NCI-H2227 treated with DMSO at 0.1 percent for 48 hours (cell line): ENCODE measurements at places on chromosomes 16 and 17.

DNA sequence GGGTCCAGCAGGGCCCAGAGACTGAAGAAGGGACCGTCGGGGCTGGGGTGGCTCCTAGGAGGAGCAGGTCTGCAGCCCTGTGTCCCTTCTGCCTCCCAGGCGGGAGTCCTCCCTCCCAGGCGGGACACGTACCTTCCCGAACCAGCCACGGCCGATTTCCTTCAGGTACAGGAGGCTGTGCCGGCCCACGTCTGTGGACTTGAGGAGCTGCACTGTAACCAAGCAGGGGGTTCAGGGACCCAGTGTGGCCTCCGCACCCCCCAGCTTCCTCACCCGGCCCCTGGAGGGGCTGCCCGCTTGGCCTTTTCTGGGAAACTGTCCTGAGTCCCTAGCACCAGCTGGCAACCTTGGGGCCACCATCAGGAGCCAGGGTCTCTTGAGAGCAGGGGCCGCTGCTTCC lies 37.0 kb upstream of the PVALEF start:
- DNase-seq = no peak

DNA sequence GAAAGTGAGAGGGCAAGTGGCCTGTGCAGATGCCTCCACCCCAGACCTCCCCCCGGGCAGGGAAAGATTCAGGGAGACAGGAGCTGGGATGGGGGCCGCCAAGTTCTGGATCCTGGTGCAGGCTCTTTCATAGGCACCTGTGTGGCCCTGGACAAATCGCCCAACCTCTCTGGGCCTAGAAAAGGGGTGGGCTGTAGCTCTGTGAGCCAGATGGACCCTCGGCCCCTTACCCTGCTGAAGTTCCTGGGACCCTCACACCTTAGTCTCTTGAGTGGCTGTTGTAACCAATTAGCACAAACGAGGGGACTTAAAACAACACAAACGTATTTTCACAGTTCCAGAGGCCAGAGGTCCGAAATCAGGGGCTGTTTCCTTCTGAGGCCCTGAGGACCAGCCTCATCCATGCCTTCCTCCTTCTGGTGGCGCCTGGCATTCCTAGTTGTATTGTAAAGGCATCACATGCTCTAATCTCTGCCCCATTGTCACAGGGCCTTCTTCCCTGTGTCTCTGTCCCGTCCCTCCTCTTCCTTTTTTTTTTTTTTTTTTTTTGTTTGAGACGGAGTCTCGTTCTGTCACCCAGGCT lies 352.6 kb downstream of the SEC14L1 start:
- DNase-seq = no peak

DNA sequence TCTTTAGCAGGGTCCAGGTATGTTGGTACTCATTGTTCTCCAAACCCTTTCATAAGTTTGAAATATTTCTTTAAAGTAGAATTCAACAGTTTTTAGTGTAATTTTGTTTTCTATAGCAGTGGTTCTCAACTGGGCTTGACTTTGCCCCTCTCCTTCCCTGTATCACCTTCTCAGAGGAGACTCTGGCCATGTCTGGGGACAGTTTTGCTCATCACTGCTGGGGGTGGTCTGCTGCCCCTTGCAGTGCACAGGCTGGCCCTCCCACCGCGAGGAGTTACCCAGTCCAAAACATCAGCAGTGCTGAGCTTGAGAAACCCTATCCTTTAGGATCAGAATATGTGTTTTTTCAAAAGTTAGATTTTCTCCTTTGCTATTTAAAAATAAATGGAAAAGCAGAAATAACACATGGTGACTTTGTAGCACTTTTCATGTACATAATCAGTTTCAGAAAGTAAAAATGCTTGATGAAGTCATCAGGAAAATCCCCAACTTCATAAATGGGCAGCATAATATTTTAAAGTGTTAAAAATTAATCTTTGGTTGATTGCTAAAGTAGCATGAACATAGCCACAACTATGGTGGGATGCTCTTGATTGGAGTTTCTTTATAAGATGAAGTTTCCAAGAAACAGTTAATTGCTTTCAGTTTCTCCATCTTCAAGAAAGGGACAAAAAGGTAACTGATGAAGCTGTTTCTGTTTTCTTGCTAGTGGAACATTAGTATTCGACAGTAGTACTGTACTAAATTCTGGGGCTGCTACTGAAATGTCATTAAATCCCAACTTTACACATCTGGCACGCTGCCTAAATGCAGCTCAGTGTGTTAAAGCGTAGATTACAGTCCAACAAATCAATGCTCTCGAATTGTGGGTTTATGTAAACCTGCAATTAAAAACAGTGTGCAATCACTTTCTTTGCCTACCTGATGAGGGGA lies 70.3 kb downstream of the NETO2 start:
- no peak for DNase-seq

DNA sequence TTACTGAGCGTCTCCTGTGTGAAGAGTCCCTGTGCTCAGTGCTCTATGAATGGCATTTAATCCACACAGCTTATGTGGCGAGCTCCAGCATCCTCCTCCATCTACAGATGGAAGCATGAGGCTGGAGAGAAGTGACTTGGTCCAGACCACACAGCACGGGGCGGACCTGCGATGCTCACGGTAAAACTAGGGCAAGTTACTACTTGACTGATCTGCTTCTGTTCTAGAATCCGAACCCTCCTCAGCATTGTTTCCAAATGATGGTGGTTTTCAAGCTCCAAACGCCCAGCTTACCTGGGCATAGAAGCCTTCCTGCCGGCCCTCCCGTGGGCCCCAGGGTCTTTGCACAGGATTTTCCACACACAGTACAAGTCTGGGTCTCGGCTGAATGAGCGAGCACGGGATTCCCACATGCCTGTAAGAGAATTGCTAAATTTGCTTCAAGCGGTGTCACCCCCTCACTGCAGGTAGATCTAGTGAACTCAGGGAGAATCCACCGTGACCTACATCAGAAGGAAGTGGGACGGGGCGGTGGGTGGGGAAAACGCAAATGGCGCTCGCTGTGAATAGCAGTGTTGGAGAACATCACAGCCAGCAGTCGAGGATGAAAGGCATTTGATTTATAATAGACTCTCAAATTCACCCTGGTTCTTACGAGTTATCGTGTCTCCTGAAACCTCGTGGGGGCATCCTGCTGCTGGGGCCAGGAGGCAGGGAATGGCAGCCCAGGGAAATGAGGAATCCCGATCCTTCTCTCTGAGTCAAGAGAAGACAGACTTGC lies 101.1 kb downstream of the CMIP start:
- DNase-seq = no peak

GRCh38 chr17:62321451-62321850 lies 58.9 kb upstream of the EFCAB3 start:
- DNase-seq = no peak

DNA sequence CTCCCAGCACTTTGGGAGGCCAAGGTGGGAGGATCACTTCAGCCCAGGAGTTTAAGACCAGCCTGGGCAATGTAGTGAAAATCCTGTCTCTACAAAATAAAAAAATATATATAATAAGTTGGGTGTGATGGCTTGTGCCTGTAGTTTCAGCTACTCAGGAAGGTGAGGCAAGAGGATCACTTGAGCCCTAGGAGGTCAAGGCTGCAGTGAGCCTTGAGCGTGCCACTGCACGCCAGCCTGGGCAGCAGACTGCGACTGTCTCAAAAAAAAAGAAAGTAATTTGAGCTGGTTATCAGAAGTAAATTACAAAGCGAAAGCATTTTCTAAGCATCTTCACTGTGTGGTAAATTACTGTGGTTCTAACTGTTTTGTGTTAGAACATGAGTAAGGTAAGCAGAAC lies 66.2 kb downstream of the NQO1 start:
- DNase-seq = no peak

- DNase-seq = no peak
These were observed 51.6 kb downstream of the DNAH17 start for GRCh38 chr17:78525511-78526160.

GRCh38 chr17:83181991-83182619 lies 102.7 kb downstream of the METRNL start:
- no peak for DNase-seq

- no peak for DNase-seq
These were observed 42.0 kb downstream of the COTL1 start for GRCh38 chr16:84575914-84576313.

GRCh38 chr17:4899341-4900230 lies at the start of gene C17orf107:
Gene C17orf107 (plus strand): TSS chr17:4899536. CDS start chr17:4899763, 227 bp downstream.
- no peak for DNase-seq

DNA sequence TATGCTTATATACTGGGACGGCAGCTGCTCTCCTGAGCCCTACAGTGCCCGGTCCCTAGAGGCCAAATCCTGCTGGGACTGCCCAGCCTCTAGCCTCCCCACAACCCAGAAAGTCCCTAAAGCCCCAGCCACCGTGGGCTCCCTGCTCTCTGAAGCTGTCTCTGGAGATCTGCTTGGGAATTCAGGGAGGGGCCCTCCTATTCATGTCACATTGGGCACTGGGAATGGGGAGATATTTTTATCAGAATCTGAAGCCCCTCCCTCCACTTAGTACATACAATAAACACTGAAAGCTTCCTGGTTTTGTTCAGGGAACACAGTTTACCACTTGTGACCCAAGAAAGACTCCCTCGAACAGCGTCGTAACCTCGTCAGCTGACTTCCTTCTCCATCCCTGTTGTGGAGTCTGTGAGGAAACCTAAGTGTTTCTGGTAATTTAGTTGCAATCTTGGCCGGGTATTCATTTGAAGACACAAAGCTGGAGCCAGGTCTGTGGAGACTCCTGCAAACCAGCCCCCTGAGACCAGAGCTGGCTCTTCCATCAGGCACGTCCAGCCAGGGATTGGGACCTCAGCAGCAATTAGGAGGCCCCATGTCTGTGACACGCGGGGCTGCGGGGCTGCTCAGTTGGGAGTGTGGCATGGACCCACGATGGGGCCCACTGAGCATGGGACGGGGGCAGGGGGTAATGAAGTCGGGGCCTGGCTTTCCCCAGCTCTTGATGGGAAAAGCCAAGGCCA lies 38.5 kb downstream of the PGS1 start:
- DNase-seq = no peak

- peak; percentile 60 for DNase-seq
These were observed at the start of gene ZNF205 for GRCh38 chr16:3112058-3112880. Gene ZNF205 (plus strand): TSS chr16:3112586. CDS start chr16:3113431, 845 bp downstream.
